ENCODE measurements at places on chromosomes 7 and 10.

- no peak for DNase-seq
- H3K36me3 ChIP-seq = no peaks in the 10 kb centered on the region
- no peak overlapping the region for H3K27ac ChIP-seq
- H3K4me3 ChIP-seq = no peak overlapping the region
Measured at GRCh38 chr10:88565072-88565471, 18.0 kb downstream of the RNLS start.

DNA sequence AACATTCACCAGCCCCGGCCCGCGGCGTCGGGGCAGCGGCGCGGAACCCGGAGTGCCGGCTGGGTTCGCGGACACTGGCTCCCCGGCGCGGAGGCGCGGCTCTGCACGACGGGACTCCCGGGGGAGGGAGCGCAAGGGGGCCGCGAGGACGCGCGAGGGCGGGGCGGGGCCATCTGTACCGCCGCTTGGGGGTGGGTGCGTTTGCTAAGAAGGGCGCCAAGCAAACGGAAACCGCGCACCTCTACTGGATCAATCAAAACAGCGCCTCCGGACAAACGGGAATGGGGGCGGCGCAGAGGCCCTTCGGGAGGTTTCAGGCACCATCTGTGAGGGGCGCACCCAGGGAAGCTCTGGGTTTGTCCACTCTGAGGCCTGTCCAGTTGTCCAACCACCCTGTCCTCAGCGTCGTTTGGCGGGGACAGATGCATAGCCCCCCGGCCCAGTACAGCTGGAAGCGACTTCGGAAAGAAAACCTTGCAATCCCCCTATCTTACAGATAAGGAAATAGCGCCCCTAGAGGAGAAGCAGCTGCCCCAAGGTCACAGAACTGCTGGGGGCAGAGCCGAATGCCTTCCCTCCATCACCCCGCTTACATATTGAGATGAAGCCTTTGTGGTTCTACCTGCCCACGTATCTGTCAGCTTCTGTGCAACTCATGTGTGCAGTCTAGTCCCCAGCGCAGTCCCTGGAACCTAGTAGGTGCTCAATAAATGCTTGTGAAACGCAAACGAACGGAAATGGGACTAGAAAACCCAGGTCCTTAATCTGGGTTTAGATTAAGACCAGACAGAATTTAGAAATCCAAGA is 10.7 kb upstream of the SLIT1 start:
- H3K36me3 ChIP-seq = no peaks in the 10 kb centered on the region
- H3K4me1 ChIP-seq = peaks cover 4% of the 10 kb centered on the region
- no peak overlapping the region for H3K27ac ChIP-seq
- no peak for DNase-seq
- H3K4me3 ChIP-seq = peak overlapping the region; percentile 69

DNA sequence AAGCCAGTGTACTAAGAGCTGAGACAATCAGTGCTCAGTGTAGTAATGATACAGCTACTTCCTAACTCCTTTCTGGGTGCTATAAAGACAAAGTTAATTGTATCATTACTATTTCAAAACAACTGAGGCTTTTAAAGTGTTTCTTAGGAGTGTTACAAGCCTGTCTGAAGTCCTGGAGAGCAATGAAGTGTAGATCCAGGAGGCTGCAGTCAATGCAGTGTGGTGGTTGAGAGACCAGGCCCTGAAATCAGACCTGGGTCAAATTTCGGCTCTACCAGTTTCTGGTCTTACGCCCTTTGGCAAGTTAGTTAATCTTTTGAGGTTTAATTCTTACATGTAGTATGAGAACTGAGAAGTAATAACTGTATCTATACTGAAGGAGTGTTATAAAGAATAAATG is 387.0 kb downstream of the SDK1 start:
- no peaks in the 10 kb centered on the region for H3K36me3 ChIP-seq
- H3K4me3 ChIP-seq = no peak overlapping the region
- DNase-seq = no peak
- H3K4me1 ChIP-seq = no peaks in the 10 kb centered on the region
- no peaks in the 10 kb centered on the region for H3K27me3 ChIP-seq
- H3K27ac ChIP-seq = no peak overlapping the region

GRCh38 chr7:20653636-20654035 is 38.2 kb downstream of the ABCB5 start:
- H3K4me1 ChIP-seq = no peaks in the 10 kb centered on the region
- DNase-seq = no peak
- H3K27ac ChIP-seq = no peak overlapping the region

- DNase-seq = no peak
- no peak overlapping the region for H3K4me3 ChIP-seq
- no peaks in the 10 kb centered on the region for H3K4me1 ChIP-seq
- H3K36me3 ChIP-seq = no peaks in the 10 kb centered on the region
- no peaks in the 10 kb centered on the region for H3K27me3 ChIP-seq
- no peak overlapping the region for H3K27ac ChIP-seq
Measured at GRCh38 chr7:158572000-158572828, 15.4 kb downstream of the PTPRN2 start.

DNA sequence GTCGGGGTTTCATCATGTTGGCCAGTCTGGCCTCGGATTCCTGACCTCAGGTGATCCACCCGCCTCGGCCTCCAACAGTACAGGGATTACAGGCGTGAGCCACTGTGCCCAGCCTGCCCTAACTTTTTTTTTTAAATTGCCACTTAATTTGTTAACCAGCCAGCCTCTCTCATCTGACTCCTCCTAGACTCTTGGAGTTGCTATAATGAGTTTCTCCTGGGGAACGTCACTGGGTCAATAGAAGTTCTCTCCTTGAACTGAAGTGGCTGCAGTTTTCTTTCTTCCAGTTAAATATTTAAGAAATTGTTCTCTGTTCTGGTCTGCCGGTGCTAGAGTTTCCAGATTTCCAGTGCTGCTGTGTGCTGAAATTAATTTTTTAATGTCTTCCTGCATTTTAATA is 27.6 kb downstream of the NEUROD6 start:
- H3K36me3 ChIP-seq = no peaks in the 10 kb centered on the region
- H3K4me1 ChIP-seq = no peaks in the 10 kb centered on the region
- H3K27me3 ChIP-seq = no peaks in the 10 kb centered on the region
- no peak for DNase-seq

GRCh38 chr7:122046402-122046801 is 97.6 kb downstream of the AASS start:
- H3K27ac ChIP-seq = no peak overlapping the region
- H3K4me3 ChIP-seq = no peak overlapping the region
- H3K27me3 ChIP-seq = no peaks in the 10 kb centered on the region
- no peak for DNase-seq
- H3K4me1 ChIP-seq = no peaks in the 10 kb centered on the region
- no peaks in the 10 kb centered on the region for H3K36me3 ChIP-seq

GRCh38 chr10:483261-483660 is 206.2 kb downstream of the DIP2C start:
- DNase-seq = no peak
- no peaks in the 10 kb centered on the region for H3K4me1 ChIP-seq
- H3K27me3 ChIP-seq = no peaks in the 10 kb centered on the region
- H3K27ac ChIP-seq = no peak overlapping the region
